ENCODE measurements at places on chromosomes 16 and 17. TPM values are rescaled to one million over a fixed set of nuclear protein-coding genes. Genes with fewer than 3 reads are reported as not detected.

The ZG16 gene
- not detected for total RNA-seq

The TP53TG3D gene
- total RNA-seq: not detected

The TELO2 gene
- 6.4 TPM for total RNA-seq

The CRYBA1 gene
- total RNA-seq: not detected

The MYL4 gene
- not detected for total RNA-seq

The TNFRSF13B gene
- total RNA-seq: not detected

The CPNE7 gene
- 1.1 TPM for total RNA-seq

The GNPTG gene
- 26.9 TPM for total RNA-seq

The PHOSPHO1 gene
- not detected for total RNA-seq

The WNT9B gene
- not detected for total RNA-seq

The KCTD19 gene
- not detected for total RNA-seq

The IL21R gene
- not detected for total RNA-seq

The SLC5A11 gene
- not detected for total RNA-seq

The GPR142 gene
- total RNA-seq: not detected

The CCL4 gene
- total RNA-seq: not detected

The RDM1 gene
- total RNA-seq: 0.13 TPM

The PALB2 gene
- total RNA-seq: 9.7 TPM

The ASGR1 gene
- 0.38 TPM for total RNA-seq

The ICAM2 gene
- total RNA-seq: 0.90 TPM

The TRAF7 gene
- total RNA-seq: 47.4 TPM

The C16orf86 gene
- 0.26 TPM for total RNA-seq

The DLX4 gene
- total RNA-seq: not detected

The CD300H gene
- not detected for total RNA-seq

The CLEC3A gene
- not detected for total RNA-seq

The JPH3 gene
- total RNA-seq: not detected

The PCTP gene
- 13.6 TPM for total RNA-seq

The ZNF652 gene
- total RNA-seq: 5.5 TPM

The C16orf96 gene
- total RNA-seq: not detected

The PRAC2 gene
- total RNA-seq: not detected

The MT1F gene
- 1.6 TPM for total RNA-seq

Data from bronchial epithelial cell (primary cell).